ENCODE measurements at places on chromosomes 5 and 9.

- DNase-seq = no peak
Measured at GRCh38 chr5:137078171-137078665, 420.9 kb downstream of the SPOCK1 start.

DNA sequence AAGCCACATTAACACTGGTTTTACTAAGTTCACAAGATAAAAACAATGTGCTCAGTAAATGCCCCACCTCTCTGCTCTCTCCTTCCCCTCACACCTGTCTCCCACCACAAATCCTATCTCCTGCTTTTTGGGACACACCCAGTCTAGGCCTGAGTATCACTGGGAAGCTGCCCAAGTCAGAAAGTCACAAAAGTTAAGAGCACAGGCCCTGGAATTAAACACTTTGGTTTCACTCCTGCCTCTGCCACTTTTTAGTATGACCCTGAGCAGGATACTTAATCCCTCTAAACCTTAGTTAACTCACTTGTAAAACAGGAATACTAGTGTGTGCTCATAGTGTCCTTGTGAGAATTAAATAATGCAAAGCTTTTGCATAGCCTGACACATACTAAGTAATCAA lies 11.3 kb downstream of the C5 start:
- DNase-seq = no peak

- peak; percentile 34 for DNase-seq
Measured at GRCh38 chr9:90870621-90871326, 69.2 kb downstream of the SYK start.

DNA sequence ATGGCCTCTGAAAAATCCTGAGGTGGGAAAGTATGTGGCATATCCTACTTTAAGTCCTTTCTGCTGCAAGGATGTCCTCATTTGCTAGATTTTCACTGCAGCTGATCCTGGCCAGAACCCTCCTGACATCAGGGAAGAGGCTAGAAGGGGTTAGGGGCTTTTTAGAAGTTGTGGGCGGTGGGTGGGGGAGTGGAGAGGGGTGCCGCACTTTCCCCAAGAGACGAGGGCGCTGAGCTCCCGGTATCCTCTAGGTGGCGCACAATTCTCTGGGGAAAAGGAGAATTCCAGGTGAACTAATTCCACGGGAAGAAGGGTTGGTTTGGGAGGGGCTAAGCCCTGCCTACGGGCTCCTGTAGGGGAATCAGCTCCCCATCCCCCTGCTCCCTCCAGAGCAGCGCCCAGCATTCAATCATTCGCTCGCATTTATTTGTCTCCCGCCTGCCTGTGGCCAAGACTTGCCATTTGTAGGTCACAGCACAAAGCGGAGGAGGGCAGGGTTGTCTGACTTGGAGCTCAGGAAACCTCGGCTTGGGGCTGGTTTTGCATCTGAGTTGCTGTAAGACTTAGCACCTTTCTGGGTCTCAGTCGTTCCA lies 42.9 kb upstream of the HAND1 start:
- DNase-seq = no peak

DNA sequence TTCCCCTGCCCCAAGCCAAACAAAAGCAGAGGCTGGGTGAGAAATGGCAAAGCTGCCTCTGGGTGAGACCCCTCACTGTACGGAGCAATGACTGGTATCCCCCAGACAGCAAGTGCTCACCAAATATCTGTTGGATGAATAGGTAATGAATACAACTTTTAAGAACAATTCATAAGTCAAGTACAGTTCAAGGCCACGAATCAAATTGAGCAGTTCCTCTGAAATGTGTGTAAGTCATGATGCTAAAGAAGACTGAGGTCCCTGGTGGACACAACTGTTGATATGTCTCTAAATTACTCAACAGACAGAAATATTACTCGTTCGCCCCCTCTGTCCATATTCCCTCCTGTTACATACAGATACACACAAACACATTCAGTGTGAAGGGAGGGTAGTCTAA lies 160.7 kb downstream of the GLIS3 start:
- DNase-seq = no peak

DNA sequence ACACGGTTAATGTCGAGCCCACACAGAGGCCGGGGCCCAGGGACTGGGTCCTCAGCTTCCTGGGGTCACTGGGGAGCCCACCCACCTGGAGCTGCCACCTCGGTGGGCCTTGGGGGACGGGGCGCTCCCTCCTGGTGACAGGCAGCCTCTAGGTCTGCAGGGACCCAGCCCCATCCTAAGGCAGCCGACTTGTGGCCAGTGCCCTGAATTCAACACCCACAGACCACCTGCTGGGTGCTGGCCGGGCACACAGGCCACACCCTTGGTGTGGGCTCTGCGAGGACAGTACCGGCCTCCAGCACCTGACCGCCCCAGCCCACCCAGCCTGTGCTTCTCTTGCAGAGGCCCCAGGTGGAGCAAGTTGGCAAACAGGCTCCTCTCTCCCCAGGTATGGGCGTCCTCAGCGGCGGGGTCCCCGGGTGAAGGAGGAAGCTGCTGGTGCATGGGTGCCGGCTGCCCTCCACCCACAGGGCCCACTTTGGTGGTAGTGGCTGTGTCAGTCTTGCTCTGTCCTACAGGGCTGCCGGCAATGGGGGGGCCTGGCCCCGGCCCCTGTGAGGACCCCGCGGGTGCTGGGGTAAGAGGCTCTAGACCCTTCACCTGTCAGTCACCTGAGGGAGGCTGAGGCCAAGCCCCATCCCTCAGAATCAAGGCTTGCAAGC lies 8.3 kb downstream of the ENTPD8 start:
- DNase-seq = no peak

GRCh38 chr9:20604562-20604961 lies 17.7 kb downstream of the MLLT3 start:
- peak; percentile 12 for DNase-seq

GRCh38 chr5:13188371-13188770 lies 756.1 kb downstream of the DNAH5 start:
- DNase-seq = no peak

- no peak for DNase-seq
Measured at GRCh38 chr5:170327168-170327567, 29.6 kb upstream of the LCP2 start.

DNA sequence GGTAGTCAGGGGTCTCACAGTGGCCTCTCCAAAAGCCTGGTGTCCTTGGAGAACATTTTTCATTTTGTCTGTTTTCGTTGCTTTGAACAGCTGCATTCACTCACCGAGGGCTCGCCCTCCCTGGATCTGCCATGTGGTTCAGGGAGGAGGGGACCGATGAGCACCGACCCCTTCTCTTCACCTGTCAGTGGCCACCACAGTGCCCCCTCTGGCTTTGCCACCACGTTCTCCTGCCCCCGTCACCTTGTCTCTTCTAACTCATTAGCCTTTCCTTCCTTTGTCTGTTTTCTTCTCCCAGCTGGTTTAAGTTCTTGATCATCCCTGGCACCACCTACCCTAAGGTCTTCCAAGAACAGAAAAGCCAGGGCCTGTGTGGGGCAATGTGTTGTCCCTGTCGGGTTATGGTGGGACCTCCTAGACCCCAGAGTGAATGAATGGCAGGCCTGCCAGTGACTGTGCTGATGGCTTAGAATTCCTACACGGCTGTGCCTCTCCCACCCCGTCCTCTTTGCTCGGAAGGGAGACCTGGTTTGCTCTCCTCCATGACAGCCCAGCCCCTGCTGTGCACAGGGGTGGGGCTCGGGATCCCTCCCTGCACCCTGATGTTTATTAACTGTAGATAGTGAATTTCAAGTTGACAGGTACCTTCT lies 90.0 kb downstream of the ANKRD33B start:
- no peak for DNase-seq

DNA sequence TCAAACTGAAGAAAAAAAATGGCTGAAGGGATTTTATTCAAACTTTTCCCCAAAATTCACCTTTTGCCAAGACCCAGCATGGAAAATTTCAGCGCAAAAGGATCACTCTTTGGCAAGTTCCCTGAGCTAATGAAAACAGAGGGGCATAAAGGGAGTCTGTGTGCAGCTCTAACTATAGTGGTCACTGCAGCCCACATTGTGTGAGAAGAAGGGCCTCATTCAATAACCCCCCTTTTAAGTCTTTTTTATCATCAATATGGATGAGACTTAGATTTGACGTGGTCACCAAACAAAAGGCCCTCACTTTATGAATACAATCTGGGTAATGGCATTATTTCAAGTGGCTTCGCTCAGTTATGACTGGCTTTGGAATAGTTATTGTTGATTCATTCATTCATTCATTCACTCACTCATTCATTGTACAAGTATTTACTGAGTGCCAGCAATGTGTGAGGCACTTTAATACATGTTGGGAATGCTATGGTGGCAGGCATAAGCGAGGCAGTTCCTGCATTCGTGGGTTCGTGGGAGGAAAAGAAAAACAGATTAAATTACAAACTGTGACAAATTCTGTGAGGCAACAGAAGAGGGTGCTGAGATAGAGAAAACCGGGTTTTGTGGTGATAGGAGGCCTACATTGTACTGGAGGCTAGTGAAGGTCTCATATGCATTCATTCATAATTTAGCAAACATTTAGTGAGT lies 145.7 kb upstream of the KLF4 start:
- DNase-seq = no peak

DNA sequence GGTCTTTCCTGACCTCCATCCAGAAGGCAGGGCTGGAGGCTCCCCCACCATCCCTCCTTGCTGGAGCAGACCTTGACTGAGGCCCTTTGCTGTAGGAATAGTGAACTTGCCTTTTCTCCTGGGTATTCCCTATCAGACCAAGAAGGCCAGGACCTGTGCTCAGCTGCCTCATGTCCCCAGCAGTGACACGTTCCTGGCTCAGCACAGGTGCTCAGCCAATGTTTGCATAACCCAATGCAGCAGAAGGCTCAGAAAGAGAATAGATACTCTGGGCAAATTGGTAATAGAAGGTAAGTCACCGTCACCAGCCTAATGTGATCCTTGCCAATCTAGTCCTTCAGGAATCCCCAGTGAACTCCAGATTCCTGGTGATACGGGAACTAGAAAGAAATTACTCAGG lies 96.4 kb downstream of the ACTL7B start:
- DNase-seq = no peak

DNA sequence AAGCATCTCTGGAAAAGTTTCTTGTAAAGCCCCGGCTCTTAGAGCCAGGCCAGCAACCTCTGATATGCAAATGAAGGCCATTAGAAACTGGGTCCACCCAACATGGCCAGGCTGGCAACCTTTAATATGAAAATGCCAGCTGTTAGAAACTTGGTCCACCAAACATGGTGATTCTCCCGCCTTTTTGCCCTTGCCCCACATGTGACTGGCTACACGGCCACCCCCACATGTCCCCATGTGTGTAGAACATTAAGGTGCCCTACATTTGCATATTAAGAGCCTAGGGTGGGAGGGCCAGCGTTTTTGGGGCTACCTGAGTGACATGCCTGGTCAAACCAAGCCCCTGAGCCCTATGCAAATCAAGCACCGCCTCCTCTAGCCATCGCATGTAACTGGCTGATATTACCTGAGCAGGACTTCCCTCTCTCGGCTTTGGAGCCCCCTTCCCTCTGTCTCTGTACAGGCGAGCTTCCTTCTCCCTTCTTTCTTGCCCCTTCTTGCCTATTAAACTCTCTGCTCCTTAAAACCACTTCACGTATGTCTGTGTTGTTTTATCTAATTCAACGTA lies 39.0 kb downstream of the S100Z start:
- no peak for DNase-seq

- no peak for DNase-seq
Measured at GRCh38 chr9:115730396-115730795, 423.2 kb upstream of the PAPPA start.

DNA sequence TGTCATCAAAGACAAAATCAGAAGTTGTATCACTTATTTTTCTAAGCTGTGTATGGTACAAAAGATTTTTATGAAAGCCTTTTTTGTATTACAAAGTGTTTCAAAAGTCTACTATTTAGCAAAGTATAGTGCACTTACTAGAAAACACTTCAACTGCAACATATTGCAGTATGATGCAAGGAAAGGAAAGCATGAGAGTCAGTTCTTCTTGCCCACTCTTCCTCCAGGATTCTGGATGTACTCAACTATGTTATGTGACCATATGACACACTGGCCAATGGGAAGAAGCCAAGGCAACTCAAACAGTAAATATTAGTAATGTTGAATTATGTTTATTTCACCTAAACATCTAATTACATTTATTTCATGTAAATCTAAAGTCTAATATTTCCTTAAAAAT lies 49.5 kb upstream of the TYRP1 start:
- DNase-seq = no peak

DNA sequence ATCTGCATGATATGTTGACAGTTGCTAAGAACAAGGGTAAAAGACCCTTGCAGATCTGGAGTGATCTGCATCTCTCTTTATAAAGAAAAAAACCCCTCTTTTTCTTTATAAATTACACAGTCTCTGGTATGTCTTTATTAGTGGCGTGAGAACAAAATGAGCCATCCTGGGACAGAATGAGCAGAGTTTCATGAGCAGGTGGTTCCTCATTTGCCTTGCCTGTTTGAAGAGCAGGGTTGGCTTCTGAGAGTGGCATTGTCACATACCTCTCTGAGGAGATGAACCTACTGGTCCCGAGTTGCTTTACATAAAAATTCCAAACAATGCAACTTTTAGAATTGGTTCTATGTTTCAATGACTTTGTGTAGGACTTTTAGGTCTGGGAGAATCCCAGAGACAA lies 94.3 kb downstream of the INSYN2B start:
- DNase-seq = no peak

- DNase-seq = no peak
Measured at GRCh38 chr9:89542401-89543021, 44.6 kb upstream of the SEMA4D start.

- no peak for DNase-seq
Measured at GRCh38 chr5:74063346-74063745, 437.4 kb downstream of the ARHGEF28 start.

GRCh38 chr5:133219296-133219695 lies 167.5 kb downstream of the HSPA4 start:
- DNase-seq = no peak

GRCh38 chr5:58466939-58467338 lies 7.1 kb upstream of the PLK2 start:
- peak; percentile 54 for DNase-seq

- DNase-seq = no peak
Measured at GRCh38 chr5:14174230-14174636, 31.1 kb downstream of the TRIO start.

- DNase-seq = no peak
Measured at GRCh38 chr5:59371525-59372127, 521.9 kb downstream of the PDE4D start.

DNA sequence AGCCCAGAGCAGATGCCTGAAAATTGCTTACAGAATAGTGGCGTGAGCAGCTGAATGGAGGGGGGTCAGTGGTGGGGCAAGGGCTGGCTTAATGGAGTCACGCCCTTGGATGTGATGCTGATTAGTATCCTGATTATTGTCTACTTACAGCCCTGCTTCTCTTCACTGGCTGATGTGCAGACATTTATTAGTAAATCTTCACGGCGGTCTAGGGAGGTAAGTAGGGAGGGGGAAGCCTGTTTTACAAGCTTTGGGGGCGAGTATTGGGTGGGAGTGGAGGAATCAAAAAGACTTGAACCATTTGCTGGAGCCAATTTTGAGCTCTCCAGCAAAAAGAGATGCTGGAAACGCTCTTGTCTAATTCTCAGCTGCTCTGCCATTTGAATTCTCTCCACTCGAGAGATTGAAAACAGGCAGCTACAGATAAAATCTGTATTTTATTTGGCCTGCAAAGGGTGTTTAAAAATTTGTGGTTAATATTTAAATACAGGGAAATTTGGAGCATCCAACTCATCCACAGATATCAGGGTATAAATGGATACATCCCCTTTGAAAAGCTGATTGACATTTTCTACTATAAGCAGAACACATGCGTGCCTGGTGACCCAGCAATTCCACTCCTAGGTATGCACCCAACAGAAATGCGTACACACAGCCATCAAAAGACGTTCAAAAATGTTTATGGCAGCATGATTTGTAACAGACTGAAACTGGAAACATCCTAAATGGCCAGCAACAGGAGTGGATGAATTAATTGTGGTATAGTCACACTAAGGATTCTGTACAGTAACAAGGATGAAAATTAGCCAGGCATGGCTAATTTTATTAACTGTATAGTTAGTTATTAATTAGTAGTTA lies 19.5 kb upstream of the ALDH1B1 start:
- no peak for DNase-seq

Data from AML-193 (cell line).